Muscle of arm (tissue), 14 donors: ENCODE measurements at places on chromosomes 16 and 17.

- no peak for DNase-seq
These were observed 291.1 kb downstream of the FOXL1 start for GRCh38 chr16:86869288-86870022.

- no peak for DNase-seq
These were observed 2.2 kb upstream of the EFTUD2 start for GRCh38 chr17:44901411-44901921.

DNA sequence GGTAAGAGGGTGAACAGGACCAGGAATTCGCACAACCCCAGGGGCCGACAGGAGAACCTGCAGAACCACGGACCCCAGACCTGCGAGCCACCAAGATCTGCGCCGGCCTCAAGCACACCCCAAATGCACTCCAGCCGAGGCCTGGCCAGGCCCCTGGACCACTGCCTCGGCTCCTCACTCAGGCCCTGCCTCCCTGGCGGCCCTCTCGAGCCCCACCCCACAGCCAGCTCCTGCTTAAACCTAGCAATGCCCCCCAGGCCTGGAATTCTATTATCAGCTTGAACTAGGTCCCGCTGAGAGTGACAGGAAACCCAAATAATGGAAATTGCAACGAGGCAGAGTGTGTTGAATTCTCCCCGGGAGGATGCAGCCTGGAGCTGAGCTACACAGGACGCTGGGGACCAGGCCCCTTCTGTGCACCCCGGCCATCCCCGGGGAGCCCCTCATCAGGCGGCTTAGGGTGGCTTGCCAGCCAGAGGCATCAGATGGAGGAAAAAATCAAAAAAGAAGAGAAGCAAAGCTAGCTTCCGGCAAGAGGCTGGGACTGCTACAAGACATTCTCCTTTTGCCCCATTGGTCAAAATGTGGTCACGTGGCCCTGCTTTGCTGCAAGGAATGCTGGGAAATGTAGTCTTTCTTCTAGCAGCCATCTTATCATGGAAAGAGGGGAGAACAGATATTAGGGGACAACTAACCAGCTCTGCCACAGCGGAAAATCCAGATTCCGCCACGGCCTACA, 2.4 kb upstream of the ENPP7 start:
- DNase-seq = peak; percentile 93

GRCh38 chr17:353213-353837, 718 bp upstream of the RPH3AL start:
- no peak for DNase-seq

GRCh38 chr17:17032131-17032692, 10.0 kb upstream of the MPRIP start:
- no peak for DNase-seq

DNA sequence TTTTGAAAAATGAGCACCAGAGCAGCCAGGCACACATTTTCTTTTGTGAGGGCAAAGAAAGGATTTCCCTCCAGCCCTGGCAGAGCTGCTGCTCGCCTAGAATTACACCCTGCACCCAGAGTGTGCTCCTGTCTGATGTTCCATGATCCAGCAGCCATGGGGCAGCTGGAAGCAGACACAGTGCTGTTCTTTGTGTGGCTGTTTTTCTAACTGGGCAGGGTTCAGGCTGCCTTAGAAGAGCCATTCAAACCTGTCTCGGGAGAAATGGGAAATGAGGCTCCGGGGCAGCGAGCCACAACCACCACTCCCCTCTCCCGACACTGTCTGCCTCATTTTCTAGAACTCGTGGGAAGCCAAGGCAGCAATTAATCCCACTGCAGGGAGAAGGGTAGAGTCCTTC, 28.9 kb downstream of the LITAF start:
- DNase-seq = no peak

DNA sequence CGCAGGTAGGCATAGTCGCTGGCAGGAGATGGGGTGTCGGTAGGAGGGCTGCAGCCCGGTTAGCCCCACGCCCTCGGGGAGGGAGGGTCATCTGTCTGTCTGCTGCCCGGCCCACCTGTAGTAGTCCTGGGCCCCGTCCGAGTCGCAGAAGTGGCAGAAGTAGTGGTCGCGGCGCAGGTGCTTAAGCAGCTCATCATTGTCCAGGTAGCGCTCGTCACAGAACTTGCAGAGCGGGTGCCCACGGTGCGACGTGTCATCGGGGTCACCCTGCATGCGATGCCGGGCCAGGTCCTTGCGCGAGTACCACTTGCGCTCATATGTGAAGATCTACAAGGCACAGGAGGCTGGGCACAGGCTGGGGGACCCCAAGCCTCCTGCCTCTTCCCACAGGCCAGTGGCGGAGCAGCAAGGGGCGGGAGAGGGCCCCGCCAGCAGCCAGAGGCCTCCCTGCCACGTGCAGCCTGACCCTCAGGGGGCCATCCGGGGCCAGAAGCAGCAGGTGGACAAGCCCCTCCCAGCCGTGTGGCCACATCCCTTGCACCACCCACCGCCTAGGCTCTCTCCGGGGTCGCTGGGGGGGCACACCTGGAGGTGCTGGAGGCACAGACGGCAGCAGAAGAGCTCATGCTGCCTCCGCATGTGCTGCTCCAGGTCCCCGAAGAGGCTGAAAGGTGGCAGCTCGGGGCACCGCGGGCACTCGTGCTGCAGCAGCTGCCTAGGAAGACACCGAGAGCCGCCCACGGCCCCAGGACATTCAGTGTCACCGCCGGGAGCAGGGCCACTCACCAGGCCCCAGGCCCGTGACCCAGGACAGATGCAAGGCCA, 7.0 kb downstream of the ZNF598 start:
- no peak for DNase-seq

DNA sequence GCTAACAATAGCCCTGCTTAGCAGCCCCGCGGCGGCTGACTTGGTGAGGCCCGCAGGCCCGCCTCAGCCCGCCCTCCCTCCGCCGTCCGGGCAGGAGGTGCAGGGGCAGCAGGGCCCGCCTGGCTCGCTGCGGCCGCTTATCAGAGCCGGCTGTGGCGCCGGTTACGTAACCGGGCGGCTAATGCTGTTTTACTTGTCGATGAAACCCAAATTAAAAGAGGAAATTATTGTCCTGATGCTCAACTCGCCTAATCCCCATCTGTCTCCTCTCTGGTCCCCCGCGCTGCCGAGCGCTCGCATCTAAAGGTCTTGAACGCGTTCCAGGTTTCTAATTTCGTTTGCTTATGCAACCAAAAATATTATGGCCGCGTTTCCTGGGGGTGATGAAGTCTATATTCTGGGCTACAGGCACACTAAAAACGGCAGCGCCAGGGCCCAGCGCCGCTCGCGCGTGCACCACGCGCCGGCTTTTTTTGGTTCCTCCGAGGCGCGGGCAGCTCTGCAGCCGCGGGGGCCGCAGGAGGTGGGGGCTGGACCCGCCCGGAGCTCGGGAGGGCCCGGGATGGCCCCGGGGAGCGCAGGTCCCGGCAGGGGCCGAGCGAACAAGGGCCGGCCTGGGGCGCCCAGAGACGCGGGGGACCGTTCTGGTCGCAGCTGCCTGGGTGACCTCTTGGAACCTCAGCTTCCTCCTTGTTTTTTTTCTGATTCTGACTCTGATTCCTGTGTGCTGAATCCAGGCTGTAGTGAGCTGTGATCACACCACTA, 65.2 kb upstream of the TOB1 start:
- peak; percentile 73 for DNase-seq
